SJSA1 (cell line): ENCODE measurements at places on chromosomes 3 and 15.

DNA sequence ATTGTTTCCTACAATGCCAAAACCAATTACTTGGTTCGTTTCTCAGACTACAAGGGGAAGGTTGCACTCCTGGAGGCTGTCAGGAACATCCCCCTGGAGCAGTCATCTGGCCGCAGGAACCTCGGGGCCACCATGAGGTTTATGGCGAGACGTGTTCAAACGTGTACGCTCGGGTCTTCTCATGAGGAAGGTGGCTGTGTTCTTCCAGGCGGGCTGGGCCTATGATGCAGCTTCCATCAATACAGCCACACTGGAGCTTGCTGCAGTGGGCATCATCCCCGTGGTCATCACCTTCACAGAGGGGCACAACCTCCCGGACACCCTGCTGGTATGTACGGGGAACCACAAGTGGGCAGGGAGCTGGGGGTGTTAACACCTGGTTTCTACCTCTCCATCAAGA lies 94.5 kb upstream of the COL6A5 start:
- no peak for DNase-seq

- DNase-seq, result no peak
Measured at GRCh38 chr3:152466784-152467183, 198.1 kb downstream of the MBNL1 start.

DNA sequence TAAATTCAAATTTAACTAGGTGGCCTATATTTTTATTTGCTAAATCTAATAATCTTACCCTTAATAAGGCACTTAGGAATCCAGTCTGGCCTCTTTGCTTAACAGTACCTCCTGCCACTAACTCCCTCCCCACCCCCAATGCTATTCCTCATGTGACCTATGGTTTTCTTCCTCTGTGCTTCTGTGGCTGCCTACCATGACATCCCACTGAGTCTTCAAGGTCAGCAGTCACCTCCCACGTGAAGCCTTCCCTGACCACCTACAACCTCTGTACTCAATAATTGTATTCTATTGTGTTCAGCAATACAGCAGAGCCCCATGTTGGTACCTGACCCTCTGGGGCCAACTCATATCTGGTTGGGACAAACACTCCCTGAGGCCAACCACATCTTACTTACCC lies 9.7 kb downstream of the PARP16 start:
- DNase-seq, result no peak

- DNase-seq, result no peak
Measured at GRCh38 chr3:101189796-101190195, 130.6 kb downstream of the IMPG2 start.

DNA sequence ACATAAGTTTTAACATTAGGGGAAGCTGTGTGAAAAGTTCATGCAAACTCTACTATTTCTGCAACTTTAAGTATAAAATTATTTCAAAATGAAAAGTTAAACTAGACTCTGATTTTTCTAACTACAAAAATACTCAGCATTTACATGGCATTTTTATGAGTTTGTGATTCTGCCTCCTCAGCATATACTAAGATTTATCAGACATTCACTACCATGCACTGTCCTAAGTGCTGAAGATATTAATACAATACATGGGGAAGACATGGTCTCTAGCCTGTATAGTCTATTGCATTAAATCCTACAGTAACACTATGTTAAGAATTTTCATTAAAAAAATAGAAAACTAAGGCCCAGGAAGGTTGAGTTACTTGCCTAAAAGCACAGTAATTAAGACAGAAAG lies 80.7 kb downstream of the ZNF148 start:
- no peak for DNase-seq

DNA sequence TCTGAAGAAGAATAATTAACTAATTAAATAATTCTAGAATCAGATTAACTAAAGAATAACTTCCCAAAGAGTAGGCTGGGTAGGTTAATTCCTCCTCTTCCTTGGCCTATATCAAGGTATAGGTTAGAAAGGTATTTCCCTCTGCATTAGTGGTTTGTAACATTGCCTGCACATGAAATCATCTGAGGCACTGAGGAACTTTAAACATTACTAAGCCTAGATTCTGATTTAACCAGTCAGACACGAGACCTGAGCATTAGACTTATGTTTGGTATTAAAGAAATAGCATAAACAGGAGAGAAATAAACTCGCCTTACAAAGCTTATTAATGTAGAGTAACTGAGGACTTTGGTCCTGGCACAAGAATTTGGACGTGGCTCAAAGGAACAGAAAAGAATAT lies 84.2 kb downstream of the FGF7 start:
- no peak for DNase-seq
